WTC11 (cell line): ENCODE measurements at places on chromosomes 4 and X. TPM values are rescaled to one million over a fixed set of nuclear protein-coding genes. Genes with fewer than 3 reads are reported as not detected.
A peak's percentile ranks its signal among the peaks of the same experiment; 100 is the strongest.

- no peak overlapping the region for H3K27ac ChIP-seq
- DNase-seq: no peak
- no peaks in the 10 kb centered on the region for H3K36me3 ChIP-seq
- H3K4me3 ChIP-seq: no peak overlapping the region
- peaks cover 6% of the 10 kb centered on the region for H3K4me1 ChIP-seq
These were observed 194.9 kb downstream of the CBLL2 start for GRCh38 chrX:22467571-22467970.

DNA sequence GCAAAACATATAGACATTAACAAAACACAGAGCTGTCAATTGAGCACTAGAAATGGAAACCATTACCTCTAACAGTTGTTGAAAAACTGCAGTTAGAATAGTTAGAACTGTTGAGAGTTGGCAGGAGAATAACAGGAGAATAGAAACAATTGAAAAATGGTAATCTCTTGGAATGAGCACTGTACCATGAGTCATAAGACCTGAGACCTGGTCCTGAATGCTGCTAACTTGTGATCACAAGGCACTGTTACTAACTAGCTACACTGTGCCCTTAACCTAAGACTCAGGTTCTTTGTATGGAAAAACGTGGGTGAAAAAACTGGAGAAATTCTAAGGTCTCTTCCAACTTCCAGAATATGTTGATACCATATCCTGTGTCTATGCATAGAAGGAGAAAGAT, 29.3 kb downstream of the FAM114A1 start:
- H3K4me1 ChIP-seq: no peaks in the 10 kb centered on the region
- no peaks in the 10 kb centered on the region for H3K27me3 ChIP-seq
- DNase-seq: no peak
- H3K4me3 ChIP-seq: no peak overlapping the region

DNA sequence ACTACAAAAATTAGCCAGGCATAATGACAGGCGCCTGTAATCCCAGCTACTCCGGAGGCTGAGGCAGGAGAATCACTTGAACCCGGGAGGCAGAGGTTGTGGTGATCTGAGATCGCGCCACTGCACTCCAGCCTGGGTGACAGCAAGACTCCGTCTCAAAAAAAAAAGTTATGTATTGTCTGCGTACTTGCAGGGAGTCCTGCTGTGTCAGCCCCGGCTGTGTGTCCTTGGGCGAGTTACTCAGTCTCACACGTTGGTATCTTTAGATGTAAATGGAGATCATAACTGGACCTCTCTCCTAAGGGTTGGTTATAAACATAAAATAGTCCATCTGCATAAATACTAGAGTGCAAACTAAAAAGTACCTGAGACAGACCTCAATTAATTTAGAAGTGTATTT, 22.7 kb upstream of the TBC1D14 start:
- peaks cover 7% of the 10 kb centered on the region for H3K4me1 ChIP-seq
- peaks cover 20% of the 10 kb centered on the region for H3K36me3 ChIP-seq
- 0 out of 2 replicates have a peak overlapping the region, but pooled peaks have one; percentile 9 for H3K27ac ChIP-seq
- H3K27me3 ChIP-seq: no peaks in the 10 kb centered on the region
- no peak overlapping the region for H3K4me3 ChIP-seq

DNA sequence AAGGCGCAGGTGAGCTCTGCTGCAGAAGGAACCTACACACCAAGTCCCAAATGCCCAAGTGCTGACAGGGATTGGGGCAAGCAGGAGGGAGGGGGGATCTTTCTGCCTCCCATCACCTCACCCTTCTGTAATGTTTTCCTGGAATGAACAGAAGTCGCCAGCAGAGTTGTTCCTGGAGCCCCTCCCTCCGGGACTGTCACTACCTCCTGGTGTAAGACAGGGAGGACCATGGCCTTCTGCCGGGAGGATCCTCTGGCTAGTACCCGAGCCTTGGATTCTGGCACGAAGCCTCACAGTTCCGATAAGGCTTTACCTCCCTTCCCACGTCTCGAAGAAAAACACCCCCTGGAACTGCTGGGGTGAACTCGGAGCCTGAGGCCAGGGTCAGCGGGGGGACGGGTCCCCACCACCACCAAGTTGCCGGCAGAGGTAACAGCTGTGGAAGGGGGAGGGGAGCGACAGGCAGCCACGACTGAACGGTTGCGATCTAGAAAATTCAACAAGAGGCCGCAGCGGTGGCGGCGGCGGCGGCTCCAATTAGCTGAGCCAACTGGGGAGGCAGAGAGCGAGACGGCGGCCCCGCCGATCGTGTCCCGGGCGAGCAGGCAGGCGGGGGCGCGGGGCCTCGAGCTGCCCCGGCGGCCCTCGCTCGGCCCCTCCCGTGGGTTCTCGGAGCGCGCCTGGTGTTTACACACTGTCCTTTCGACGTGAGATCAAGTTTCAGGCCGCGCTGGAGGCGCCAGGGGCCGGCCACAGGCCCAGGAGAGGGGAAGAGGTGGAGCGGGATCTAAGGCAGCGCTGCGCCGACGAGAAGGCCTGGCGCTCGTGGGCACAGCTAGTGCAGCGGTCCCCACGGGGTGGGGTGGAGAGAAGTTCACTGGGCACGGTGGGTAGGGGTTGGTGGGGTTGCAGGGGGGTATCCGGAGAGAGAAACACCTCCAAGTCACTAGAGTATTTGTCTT, 53.7 kb upstream of the BCOR start:
- H3K27me3 ChIP-seq: peaks cover 52% of the 10 kb centered on the region
- H3K4me3 ChIP-seq: peak overlapping the region; percentile 61
- no peak overlapping the region for H3K27ac ChIP-seq
- peak; percentile 19 for DNase-seq

DNA sequence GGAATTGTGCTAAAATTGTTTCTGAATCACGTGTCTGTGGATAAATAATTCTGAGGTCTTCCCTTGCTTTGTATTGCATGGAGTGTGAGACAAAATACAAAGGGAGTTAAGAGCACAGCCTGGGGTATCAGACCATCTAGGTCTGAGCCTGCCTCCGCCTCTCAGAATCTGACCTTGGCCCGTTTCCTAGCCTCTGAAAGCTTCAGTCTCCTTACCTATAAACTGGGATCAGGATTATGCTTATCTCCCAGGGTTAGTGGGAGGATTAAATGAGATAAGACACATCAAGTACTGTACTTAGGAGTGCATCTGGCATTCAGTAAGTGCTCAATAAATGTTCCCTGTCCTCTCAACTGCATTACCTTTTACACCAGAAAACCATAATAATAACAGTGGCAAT, 140.6 kb upstream of the TENM3 start:
- H3K27ac ChIP-seq: no peak overlapping the region
- peaks cover 12% of the 10 kb centered on the region for H3K4me1 ChIP-seq
- H3K36me3 ChIP-seq: no peaks in the 10 kb centered on the region
- DNase-seq: no peak
- H3K4me3 ChIP-seq: no peak overlapping the region

DNA sequence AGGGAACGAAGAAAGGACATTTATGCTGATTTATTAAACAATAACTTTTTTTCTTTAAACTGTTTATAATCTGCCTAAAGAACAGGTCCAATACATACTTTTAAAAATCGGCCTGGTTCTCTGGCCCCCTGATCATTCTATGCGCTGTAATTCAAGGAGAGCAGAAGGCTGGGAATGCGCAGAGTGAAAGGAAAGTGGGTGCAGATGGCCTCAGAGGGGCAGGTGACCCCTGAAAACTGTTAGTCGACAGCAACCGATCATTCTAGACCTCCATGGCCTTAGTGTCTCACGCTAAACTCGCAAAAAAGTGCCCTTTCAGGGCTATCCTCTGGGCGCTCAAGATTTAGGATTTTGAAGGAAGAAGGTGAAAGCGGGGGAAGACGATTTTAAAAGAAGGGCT, 2.2 kb downstream of the PDE5A start:
- H3K27ac ChIP-seq: 0 out of 2 replicates have a peak overlapping the region, but pooled peaks have one; percentile 46
- H3K4me1 ChIP-seq: peaks cover 33% of the 10 kb centered on the region
- peak overlapping the region; percentile 89 for H3K4me3 ChIP-seq
- H3K27me3 ChIP-seq: no peaks in the 10 kb centered on the region; the same call in 1 of the 2 replicates
- DNase-seq: no peak

Gene CT45A10
- total RNA-seq: 0.33 TPM in 1 of 3 replicates, not detected in the others

Gene SLC35A2
- total RNA-seq: 18.0 to 21.0 TPM (median 20.2 TPM) in 3 replicates

Gene PNMA6A
- 4.4 to 5.1 TPM (median 4.5 TPM) in 3 replicates for total RNA-seq

Gene TKTL2
- not detected in 3 replicates for total RNA-seq

Gene NSG1
- total RNA-seq: 20.3 to 24.2 TPM (median 22.3 TPM) in 3 replicates

Gene DGAT2L6
- total RNA-seq: not detected in 3 replicates
